ENCODE measurements at places on chromosomes 11 and 22. TPM values are rescaled to one million over a fixed set of nuclear protein-coding genes. Genes with fewer than 3 reads are reported as not detected.

The DRD2 gene
- not detected for polyA plus RNA-seq

The TBX1 gene
- polyA plus RNA-seq: not detected

The C11orf24 gene
- 7.7 TPM for polyA plus RNA-seq

The PLAAT5 gene
- polyA plus RNA-seq: not detected

The PNPLA5 gene
- not detected for polyA plus RNA-seq

The KCNQ1OT1 gene
- polyA plus RNA-seq: 0.10 TPM

DNA sequence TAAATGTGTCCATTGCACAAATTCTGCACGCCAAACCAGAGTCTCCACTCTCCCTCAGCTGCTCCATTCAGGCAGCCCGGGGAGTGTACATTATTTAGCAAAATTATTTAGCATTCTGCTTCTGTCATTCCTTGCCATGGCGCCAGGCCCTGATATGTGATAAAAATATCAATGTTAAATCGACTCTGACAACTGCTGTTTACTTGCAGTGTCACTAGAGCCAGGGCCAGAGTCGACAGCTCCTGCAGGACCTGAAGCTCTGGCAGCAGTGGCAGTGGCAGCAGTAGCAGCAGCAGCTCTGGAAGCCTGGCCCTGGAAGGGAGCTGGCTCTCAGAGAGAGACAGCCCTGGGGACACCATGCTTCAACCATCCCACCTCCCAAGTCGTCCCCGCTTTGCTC, 224.5 kb downstream of the BUD13 start:
- H3K27me3 ChIP-seq: no peaks in the 10 kb centered on the region
- H3K36me3 ChIP-seq: no peaks in the 10 kb centered on the region
- no peak overlapping the region for H3K27ac ChIP-seq
- H3K4me3 ChIP-seq: no peak overlapping the region

- no peaks in the 10 kb centered on the region for H3K27me3 ChIP-seq
- DNase-seq: no peak
Measured at GRCh38 chr22:45468872-45469271, 33.8 kb upstream of the FBLN1 start.

GRCh38 chr11:44190883-44191230, 95.4 kb downstream of the EXT2 start:
- no peak overlapping the region for H3K27ac ChIP-seq
- H3K4me3 ChIP-seq: no peak overlapping the region
- no peaks in the 10 kb centered on the region for H3K36me3 ChIP-seq
- no peaks in the 10 kb centered on the region for H3K27me3 ChIP-seq

- DNase-seq: no peak
- no peaks in the 10 kb centered on the region for H3K4me1 ChIP-seq
- H3K36me3 ChIP-seq: no peaks in the 10 kb centered on the region
- H3K4me3 ChIP-seq: no peak overlapping the region
- H3K27me3 ChIP-seq: no peaks in the 10 kb centered on the region
Measured at GRCh38 chr11:134682577-134682976, 270.5 kb upstream of the B3GAT1 start.

DNA sequence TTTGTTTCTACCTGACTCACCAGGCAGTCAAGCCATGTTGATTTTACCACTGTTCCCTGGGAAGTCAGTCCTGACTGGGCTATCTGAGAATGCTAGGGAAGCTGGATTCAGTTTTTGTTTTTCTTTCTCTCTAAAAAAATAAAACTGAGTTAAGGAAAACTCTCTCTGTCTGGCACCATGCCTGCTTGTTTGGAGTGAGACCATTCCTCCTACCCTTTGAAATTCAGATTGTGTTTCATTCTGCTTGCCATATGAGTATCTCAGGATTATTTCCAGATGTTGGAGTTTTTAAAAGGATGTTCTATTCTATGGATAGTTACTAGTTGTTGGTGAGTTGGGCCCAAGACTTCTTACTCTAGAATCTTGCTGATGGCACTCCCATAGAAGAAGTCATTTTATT, 1917.0 kb downstream of the LRRC4C start:
- H3K27ac ChIP-seq: no peak overlapping the region
- H3K27me3 ChIP-seq: no peaks in the 10 kb centered on the region
- no peak overlapping the region for H3K4me3 ChIP-seq
- H3K4me1 ChIP-seq: no peaks in the 10 kb centered on the region

DNA sequence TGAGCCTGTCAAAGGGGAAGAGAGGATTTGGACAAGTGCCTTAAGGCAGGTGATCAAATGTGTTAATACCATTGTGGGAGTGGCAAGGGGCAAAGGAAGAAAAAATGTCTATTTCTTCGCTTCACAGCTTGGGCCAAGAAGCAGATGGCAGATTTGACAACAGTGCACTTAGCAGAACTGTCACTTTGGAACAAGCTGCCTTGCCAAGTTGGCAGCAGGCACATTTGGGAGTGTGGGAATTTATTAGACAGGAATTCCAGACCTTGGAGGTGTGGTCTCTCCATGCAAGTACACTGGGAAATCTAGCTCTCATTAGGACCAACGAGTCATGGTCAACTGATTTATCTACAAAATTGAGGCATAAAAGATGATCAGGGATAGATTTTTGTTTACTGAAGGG, 265.1 kb downstream of the NELL1 start:
- no peak overlapping the region for H3K4me3 ChIP-seq
- H3K36me3 ChIP-seq: no peaks in the 10 kb centered on the region
- DNase-seq: no peak

- no peaks in the 10 kb centered on the region for H3K4me1 ChIP-seq
- H3K36me3 ChIP-seq: no peaks in the 10 kb centered on the region
- H3K27me3 ChIP-seq: no peaks in the 10 kb centered on the region
- no peak overlapping the region for H3K4me3 ChIP-seq
- DNase-seq: no peak
- no peak overlapping the region for H3K27ac ChIP-seq
Measured at GRCh38 chr11:75543806-75544205, 18.1 kb upstream of the GDPD5 start.

DNA sequence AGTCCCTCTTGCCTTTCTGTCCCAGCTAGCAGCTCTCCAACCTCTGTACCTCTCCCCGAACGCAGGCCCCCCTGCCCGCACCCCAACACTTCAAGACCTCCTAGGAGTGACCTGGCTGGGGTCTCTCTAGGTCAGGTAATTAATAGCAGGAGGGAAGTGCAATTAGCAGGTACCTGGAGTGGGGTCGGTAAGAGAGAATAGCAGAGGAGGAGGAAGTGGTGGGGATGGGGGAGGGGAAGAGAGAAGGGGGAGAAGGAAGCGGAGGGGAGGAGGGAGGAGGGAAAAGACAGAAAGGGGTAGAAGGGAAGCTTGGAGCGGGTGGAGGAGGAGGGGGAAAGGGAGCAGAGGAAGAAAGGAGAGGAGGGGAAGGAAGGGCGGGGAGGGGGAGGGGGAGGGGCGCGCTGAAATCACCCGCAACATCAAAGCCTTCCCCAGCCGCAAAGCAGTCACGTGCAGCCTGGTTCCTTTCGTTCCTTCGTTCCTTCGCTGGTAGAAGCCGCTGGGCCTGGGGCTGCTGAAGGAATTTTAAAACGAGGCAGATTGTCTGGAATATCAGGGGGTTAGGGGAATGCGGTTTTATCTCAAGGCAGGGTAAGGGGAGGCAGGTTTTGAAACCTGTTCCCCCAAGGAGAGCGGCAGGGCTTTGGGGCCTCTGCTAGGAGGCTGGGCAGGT, 29.3 kb upstream of the TCF20 start:
- DNase-seq: peak; percentile 62
- H3K27me3 ChIP-seq: no peaks in the 10 kb centered on the region
- peaks cover 90% of the 10 kb centered on the region for H3K4me1 ChIP-seq
- peak overlapping the region; percentile 54 for H3K4me3 ChIP-seq

- H3K4me1 ChIP-seq: peaks cover 4% of the 10 kb centered on the region
- H3K27me3 ChIP-seq: no peaks in the 10 kb centered on the region
- H3K27ac ChIP-seq: no peak overlapping the region
- DNase-seq: no peak
- no peaks in the 10 kb centered on the region for H3K36me3 ChIP-seq
- H3K4me3 ChIP-seq: no peak overlapping the region
Measured at GRCh38 chr11:68287419-68287818, 15.6 kb upstream of the C11orf24 start.

DNA sequence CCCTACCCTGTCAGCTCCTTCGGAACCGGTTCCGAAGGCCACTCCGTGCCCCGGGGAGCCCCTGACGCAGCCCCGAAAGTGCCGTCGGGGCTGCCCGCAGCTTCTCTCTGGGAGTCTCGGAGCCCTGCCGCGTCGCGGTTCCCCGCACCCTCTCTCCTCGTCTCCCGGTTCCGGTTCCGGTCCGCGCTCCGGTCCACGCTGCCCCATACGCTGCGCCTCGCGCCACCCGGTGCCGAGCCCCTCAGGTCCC, 618 bp downstream of the MTA2 start:
- peak overlapping the region; percentile 91 for H3K27ac ChIP-seq
- peaks cover 50% of the 10 kb centered on the region for H3K36me3 ChIP-seq
- peak overlapping the region; percentile 82 for H3K4me3 ChIP-seq
- H3K4me1 ChIP-seq: peaks cover 35% of the 10 kb centered on the region
- no peak for DNase-seq
- no peaks in the 10 kb centered on the region for H3K27me3 ChIP-seq

DNA sequence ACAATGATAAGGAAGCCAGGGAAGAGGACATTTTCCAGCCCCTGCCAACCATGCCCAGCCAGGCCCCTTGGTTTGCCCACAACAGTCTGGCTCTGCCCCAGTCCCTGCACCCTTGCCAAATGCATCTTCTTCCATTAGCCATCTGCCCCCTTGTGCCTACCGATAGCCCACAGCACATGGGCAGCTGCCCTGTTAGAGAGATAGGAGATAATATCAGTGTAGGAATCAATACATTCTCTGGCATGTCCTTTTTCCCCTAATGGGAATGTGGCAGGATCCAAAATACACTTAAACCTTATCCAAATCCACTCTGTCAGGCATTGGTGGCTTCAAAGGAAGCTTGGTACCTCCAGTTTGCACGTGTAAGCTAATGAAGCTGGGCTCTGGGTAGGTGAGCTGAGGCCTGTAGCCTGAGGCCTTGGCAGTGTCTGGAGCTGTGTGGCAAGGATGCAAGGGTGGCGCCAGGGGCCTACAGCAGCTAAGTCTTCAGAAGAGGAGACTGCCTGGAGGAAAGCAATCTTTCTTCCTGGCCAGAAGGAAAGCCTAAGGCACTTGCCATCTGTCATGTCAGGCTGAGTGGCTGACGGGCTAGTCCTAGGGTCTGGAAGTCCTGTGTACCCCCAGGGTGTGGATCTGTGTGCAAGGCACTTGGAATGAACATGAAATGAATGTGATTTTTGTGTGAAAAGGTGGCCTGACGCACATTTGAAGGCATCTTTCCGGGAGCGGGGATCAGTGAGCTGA, 164.2 kb upstream of the TBCEL start:
- no peak for DNase-seq
- H3K36me3 ChIP-seq: no peaks in the 10 kb centered on the region
- no peaks in the 10 kb centered on the region for H3K4me1 ChIP-seq
- H3K4me3 ChIP-seq: no peak overlapping the region

DNA sequence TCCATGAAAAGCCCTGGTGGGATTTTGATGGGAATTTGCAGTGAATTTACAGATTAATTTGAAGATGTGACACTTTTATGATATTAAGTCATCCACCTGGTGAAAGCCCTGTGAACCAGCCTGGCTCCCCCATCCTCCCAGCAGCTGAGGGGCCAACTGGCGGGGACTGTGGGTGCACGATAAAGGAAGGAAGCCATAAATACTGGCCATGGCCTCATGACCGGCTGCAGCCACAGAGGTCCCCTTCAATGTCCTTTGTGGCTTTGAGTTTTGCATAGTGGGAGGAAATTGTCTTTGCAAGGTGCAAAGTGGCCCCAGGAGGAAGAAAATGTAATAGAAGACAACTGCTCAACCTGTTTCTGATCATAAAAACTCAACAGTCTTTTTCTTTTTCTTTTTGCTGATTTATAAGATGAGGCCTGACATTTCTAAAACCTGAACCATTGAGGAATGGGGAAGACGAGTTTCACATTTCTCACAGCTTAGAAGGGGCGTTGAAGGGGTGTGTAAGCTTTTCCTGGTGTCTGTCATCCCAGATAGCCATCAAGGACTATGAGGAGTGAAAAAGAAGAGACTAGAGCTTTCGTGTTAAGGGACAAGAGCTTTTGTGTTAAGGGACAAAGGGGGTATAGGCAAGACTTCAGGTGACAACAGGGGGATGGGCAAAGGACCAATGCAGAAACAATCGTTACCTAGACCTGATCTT, 6.3 kb upstream of the NDUFV1 start:
- H3K27me3 ChIP-seq: peaks cover 6% of the 10 kb centered on the region
- no peak overlapping the region for H3K27ac ChIP-seq
- DNase-seq: no peak
- H3K4me1 ChIP-seq: no peaks in the 10 kb centered on the region
- no peaks in the 10 kb centered on the region for H3K36me3 ChIP-seq

DNA sequence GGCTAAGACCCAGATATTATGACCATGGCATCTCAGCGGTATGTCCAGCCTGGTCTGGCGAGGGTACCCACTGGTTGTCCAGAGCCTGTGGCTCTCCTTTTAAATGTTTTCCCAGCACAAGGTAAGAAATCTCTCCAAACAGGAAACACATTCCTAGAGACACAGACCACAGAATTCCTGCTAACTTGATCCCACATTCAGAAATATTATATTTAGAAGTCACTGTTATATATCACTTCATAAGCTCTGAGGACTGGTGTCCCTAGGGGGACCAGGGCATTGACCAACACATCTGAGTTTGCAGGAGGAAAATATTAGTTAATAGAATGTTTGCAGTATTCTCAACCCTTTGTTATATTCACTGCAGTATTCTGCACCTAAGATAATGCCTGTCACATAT, 23.1 kb downstream of the TMPRSS13 start:
- H3K36me3 ChIP-seq: no peaks in the 10 kb centered on the region
- H3K27me3 ChIP-seq: no peaks in the 10 kb centered on the region
- DNase-seq: no peak
- no peaks in the 10 kb centered on the region for H3K4me1 ChIP-seq

DNA sequence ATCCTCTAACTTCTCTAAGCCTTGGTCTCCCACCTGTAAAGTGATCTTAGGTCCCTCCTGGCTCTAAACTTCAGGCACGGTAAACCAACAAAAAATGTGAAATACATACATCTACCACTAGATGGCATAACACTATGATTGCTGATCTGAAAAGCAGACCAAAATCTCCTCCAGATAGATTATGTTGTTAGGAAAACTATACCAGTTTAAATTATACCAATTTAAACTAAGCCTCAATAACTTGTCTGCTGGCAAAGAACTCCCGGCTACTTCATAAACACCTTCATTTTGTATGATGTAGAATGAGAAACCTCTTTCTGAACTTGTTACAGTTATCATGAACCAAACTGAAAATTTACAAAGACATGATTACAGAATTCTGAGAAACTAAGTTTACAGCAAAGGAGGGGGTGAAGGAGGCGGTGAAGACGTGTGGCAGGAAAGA, 85.9 kb downstream of the SBF2 start:
- no peaks in the 10 kb centered on the region for H3K27me3 ChIP-seq
- DNase-seq: peak; percentile 48
- H3K4me1 ChIP-seq: no peaks in the 10 kb centered on the region
- H3K4me3 ChIP-seq: no peak overlapping the region
- no peaks in the 10 kb centered on the region for H3K36me3 ChIP-seq

All from CD4-positive, alpha-beta memory T cell (primary cell).